ENCODE measurements at places on chromosomes 12 and 14.

- no peaks in the 10 kb centered on the region for H3K36me3 ChIP-seq
- DNase-seq, result no peak
- peaks cover 53% of the 10 kb centered on the region for H3K4me1 ChIP-seq
- H3K27ac ChIP-seq, result peak overlapping the region; percentile 86
Measured at GRCh38 chr12:57899010-57899662, 42.2 kb upstream of the ATP23 start.

DNA sequence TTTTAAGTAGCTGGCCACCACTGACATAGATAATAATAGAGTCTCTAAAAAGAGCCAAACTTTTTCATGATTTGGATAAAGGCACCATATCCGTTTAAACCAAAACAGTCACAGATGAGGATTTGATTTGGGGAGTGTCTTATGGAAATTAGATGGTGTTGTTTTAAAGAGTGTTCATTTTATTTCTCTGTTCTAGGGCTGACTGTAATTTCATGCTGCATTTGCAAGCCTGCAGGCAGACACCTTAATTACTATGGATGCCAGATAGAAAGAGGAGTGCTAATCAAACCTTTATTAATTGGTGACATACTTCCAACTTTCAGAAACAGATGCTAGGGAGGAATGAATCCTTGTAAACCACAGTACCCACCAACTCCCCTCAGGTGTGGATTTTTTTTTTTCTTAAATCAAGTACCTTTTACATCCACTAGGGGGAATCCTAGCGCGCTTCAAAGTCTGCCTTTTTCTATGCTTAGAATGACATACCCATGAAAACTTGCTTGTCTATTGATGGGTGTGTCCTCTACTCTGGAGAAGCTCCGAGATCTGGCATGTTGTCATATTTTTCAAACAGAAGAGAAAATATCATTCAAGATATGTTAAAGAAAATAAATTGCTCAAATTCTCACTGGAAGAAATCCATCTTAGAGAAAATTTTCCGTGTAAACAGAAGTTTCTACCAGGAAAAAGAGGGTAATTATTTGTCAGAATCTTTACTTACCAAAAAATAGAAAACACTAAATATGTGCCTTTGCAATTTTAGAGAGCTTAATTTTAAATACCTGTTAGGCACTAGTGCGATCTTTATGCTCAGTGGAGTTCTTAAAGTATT lies 14.2 kb upstream of the PLXNC1 start:
- peak; percentile 78 for DNase-seq
- H3K36me3 ChIP-seq, result no peaks in the 10 kb centered on the region
- no peaks in the 10 kb centered on the region for H3K27me3 ChIP-seq

- H3K27ac ChIP-seq, result no peak overlapping the region
- H3K4me1 ChIP-seq, result no peaks in the 10 kb centered on the region
- no peaks in the 10 kb centered on the region for H3K36me3 ChIP-seq
- no peak for DNase-seq
- H3K27me3 ChIP-seq, result no peaks in the 10 kb centered on the region
Measured at GRCh38 chr12:78531831-78532458, 332.6 kb upstream of the SYT1 start.

DNA sequence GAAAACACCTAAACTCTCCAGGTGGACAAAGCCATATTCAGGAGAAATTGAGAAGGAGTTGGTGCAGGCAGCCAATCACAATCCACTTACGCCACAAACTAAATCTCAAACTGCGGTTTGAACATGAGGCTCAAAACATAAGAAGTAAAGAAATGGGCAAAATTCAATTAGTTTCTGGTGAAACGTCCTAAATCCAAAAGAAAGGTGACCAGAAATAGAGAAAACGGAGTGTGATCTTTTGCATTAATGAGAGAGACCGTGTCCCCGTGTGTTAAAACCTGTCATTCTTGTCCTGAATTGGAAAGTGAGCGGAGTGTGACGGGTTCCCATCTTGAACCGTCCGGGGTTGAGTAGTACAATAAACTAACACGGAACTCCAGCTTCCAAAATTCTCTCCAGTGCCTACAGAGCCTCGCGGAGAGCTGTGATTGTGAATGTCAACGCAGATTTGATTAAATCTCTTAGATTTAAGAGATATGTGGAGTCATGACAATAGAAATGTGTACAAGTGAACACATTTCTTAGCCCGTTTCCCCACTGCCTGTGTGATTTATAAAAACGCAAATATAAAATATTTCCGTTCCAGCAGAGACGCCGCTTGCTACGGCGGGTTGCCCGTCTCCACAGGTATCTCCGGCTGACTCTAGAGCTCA lies 595 bp upstream of the METAP2 start:
- peak; percentile 50 for DNase-seq
- no peaks in the 10 kb centered on the region for H3K36me3 ChIP-seq
- H3K4me1 ChIP-seq, result peaks cover 14% of the 10 kb centered on the region
- peak overlapping the region; percentile 97 for H3K27ac ChIP-seq

GRCh38 chr12:71085575-71085974 lies 72.2 kb downstream of the TSPAN8 start:
- H3K36me3 ChIP-seq, result no peaks in the 10 kb centered on the region
- DNase-seq, result no peak
- no peaks in the 10 kb centered on the region for H3K4me1 ChIP-seq
- H3K4me3 ChIP-seq, result no peak overlapping the region
- H3K27ac ChIP-seq, result no peak overlapping the region

- no peaks in the 10 kb centered on the region for H3K36me3 ChIP-seq
- H3K27ac ChIP-seq, result peak overlapping the region; percentile 90
- H3K4me3 ChIP-seq, result no peak overlapping the region
- H3K27me3 ChIP-seq, result no peaks in the 10 kb centered on the region
Measured at GRCh38 chr12:110107369-110108281, 16.5 kb upstream of the IFT81 start.
